ENCODE measurements at places on chromosomes 13 and 19.
A peak's percentile ranks its signal among the peaks of the same experiment; 100 is the strongest.

DNA sequence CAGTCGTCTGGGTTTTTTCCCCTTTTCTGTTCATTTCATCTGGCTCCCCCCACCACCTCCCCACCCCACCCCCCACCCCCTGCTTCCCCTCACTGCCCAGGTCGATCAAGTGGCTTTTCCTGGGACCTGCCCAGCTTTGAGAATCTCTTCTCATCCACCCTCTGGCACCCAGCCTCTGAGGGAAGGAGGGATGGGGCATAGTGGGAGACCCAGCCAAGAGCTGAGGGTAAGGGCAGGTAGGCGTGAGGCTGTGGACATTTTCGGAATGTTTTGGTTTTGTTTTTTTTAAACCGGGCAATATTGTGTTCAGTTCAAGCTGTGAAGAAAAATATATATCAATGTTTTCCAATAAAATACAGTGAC lies 9.3 kb downstream of the CALM3 start:
- DNase-seq, result no peak

DNA sequence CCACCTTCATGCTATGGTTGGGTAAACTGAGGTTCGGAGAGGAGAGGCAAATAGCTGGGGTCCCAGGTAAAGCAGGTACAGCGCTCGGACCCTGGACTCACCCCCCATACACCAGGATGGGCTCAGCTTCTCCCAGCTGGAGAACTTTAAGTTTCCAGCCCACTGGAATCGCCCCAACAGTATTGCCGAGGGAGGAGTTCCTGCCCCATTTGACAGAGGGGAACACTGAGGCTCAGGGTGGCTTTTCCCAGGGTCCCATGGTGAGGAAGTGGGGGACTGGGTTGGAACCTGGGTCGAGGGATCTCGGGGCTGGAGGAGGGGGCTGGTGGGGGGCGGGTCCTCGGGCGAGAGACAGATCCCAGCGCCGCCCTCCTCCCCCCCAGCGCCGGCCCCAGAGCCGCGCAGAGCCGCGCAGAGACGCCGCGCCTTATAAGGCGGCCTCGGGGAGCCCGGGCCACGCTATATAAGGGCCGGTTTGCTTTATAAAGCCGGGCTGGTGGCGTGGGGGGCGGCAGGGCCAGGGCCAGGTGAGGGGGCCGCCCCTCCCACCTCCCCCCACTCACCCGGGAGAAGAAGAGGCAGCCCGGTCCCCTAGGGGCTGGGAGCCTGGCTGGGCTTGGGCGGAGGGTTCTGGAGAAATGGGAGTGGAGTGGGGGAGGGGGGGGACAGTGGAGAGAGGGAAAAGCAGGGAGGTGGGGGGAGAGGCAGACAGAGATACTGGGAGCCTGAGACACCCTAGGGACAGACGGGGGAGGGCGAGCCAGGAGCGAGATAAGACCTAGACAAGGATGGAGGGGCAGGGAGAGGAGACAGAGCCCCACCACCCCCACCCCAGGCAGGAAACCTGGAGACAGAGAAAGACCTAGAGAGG lies 1.1 kb downstream of the CNN1 start:
- no peak for DNase-seq

GRCh38 chr19:3213159-3213558 lies 11.3 kb upstream of the CELF5 start:
- DNase-seq, result no peak

GRCh38 chr13:41707194-41707821 lies 250.0 kb downstream of the RGCC start:
- DNase-seq, result no peak

- no peak for DNase-seq
These were observed 211.7 kb upstream of the STARD13 start for GRCh38 chr13:33497146-33497845.

DNA sequence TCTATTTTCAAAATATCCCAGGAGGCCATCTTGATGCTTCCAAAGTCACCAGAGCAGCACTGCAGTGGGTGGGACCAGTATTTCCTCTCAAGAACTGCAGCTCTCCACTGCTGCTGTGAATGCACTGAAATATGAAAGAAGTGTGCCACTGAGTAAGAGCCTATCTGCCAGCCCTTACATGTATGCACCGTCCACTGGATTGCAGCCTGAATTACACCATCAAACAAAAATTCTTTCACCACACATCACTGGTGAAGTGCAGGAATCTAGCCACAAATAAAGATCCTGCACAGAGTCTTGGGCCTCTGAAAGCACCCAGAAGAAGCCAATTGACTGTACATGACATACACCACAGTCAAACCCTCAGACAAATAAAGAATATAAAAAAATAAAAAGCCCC lies 249.0 kb downstream of the LHFPL6 start:
- DNase-seq, result no peak

GRCh38 chr19:46386151-46386550 lies 27.2 kb downstream of the CCDC8 start:
- no peak for DNase-seq

DNA sequence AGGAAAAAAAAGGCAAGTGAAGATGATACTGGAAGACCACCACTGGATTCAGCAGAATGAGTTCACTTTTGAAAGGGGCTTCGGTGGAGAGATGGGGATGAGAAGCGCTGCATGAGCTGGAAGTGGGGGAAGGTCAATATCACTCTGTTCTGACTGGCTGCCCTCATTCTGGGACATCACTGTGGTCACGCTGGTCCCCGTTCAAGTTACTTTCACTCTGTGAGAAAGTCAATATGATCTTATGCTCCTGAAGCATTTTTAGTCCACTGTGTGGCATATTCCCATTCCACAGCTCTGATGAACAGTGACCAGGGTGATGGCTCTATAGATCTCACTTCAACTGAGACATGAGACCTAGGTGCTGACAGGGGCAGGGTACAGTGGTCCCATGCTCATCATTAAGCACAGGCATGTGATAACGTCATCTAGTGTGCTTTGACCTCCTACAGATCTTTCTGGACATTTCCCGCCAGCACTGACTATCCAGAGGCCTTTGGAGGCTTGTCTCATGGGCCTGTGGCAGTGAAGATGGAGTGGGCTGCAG lies 40.2 kb upstream of the GPR183 start:
- DNase-seq, result no peak

DNA sequence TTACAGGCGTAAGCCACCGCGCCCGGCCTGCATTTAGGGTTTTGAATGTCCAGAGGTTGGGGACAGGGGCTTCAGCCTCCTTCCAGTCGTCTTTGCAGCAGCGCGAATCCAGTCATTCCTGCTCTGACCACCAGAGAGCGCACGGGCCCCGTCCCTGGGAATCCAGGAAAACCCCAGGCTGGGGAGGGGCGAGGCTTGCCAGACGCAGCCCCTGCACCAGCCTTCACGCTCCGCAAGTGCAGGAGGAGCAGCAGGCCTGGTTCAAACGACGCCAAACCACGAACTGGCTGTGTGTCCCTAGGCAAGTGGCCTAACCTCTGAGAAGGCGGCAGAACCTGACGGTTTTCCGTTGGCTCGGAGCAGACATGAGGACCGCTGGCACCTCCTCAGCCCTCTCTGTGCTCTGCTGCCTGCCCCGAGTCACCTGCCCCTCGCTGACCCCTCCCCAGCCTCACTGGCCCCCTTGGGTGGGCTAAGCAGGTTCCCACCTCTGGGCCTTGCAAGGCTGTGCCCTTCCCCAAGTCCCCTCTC lies 2.0 kb upstream of the RNF126 start:
- peak; percentile 64 for DNase-seq

GRCh38 chr19:49441210-49441959 lies at the start of gene SLC17A7:
Gene SLC17A7 (minus strand): TSS chr19:49441527. CDS start chr19:49441379, 148 bp downstream.
- DNase-seq, result peak; percentile 59

DNA sequence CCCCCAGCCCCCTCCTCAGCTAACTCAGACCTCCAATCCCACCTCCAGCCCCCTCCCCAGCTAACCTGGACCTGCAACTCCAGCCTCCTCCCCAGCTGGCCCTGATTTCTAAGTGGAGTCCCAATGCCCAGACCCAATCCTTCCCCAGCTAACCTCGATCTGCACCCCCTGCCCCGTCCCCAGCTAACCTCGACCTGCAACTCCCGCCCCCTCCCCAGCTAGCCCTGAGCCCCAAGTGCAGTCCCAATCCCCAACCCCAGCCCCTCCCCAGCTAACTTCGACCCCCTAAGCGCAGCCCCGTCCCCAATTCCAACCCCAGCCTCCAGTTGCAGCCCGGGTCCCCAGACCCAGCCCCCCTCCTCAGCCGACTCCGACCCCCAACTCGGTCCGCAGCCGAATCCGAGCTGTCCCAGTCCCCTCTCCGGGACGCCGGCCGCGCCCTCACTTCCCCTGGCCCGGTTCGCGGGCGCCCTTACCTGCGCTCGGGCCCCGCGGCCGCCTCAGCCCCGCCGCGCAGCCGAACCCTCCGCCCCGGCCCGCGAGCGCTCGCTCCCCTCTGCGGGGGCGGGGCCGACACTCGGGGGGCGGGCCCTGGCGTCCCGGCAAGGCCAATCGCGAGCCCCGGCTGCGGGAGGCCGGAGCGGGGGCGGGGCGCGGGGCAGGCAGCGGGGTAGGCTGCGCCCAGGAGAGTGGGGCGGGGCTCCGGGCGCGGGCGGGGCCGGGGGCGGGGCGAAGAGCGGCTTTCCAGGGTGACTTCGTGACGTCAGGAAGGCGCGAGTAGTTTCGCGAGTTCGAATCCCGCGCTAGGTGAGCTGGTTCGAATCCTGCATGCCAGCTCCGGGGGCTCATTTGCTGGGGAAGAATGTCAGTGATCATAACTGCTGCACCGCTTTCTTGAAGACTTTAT lies at the start of gene GNG7:
GNG7 (minus strand) TSS at position 525 of the 907 bp plus-strand sequence. CDS start 182,006 bp downstream, outside the sequence.
- peak; percentile 95 for DNase-seq

DNA sequence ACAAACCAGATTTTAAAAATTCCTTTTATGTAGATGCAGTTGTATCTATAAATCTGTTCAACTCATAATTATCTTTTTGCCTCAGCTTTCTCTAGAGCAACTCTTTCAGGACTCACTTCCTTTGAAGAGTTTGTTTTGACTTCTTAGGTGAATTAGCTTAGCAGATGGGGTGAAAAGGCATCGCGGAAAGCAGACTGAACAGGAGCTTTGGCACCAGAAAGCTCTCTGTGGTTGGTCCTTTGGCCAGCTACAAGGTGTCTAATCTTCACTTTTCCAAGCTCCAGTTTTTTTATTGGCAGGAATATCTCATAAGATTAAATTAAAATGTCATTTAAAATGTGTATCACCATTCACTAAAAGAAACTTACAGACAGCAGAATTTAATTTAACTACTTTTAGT lies 60.6 kb upstream of the KLF12 start:
- no peak for DNase-seq

GRCh38 chr13:24356270-24356669 lies 46.9 kb downstream of the C1QTNF9 start:
- no peak for DNase-seq

GRCh38 chr13:83085186-83085900 lies 796.9 kb downstream of the SLITRK1 start:
- DNase-seq, result no peak

GRCh38 chr19:38597075-38597474 lies 20.7 kb downstream of the MAP4K1 start:
- no peak for DNase-seq

DNA sequence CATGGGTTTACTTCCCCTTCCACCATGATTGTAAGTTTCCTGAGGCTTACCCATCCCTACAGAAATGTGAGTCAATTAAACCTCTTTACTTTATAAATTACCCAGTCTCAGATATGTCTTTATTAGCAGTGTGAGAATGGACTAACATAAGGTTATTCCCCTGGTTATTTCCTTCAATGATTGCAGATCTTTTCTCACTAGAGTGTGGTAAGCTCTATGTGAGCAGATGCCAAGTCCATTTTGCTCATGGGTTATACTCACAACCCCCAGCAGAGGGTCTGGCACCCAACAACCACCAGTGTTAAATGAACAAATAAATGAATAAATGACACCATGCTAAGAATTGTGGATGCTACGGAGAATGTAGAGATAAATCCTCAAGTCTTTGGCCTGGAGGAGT lies 472.8 kb downstream of the LIG4 start:
- no peak for DNase-seq

DNA sequence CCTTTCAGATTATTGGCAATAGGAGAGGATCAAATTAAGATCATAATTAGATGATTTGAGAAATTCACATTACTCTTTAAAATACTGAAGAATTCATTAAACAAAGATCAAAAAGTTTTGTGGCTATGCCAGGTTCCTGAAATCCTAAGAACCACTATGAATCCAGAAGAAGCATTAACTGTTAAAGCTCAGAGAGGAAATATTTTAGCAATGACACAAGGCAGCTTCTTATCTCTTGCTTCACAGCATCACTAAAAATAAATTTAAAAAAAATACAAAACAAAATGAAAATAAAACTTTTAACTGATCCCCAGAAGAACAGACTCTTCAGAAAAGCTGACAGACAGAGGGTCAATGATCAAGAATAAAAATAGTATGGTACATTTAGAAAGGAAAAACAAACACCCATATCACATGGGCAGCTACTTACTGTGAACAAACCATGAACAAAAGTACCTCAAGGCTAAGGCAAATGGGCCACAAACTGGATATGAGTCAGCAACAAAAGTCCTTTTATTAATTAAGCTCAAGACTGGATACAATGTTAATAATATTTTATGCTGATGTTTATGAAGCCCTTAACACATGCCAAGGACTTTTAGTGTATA lies 19.6 kb downstream of the RNF6 start:
- no peak for DNase-seq

- DNase-seq, result no peak
These were observed 866.6 kb upstream of the SLITRK6 start for GRCh38 chr13:86665842-86666241.

DNA sequence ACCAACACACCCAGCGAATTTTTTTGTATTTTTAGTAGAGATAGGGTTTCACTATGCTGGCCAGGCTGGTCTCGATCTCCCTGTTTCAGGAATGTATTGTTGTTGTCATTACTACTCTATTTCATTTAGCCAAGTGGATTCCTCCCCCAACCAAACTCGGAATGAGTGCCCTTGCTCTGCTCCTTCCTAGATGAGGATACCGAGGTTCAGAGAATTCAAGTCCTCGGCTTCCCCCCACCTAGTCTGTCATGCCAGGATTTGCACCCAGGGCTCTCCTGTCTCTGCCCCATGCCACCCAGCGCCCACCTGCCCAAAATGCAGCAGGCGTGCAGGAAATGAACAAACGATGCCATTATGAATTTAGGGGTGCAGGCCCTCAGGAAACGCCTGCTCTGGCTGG lies 3.5 kb upstream of the SPACA4 start:
- DNase-seq, result no peak

DNA sequence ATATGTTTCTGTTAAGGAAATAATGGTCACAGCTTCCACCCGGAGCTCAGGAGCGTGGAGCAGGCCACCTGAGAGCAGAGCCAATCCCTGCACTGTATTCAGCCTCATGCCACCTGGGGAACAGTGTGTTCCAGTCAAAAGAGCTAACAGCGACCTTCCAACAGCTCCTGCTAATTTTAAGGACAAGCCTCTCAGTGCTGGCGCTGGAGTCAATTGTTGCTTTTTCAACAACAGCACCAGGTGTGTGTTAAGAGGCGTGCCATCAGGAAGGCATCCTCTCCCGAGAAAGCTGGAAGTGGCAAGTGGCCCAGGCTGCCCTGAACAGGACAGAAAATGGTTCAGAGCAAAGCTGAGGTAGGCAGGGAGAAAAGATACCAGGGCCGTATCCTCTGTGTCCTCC lies 102.0 kb downstream of the CACNA1A start:
- DNase-seq, result no peak
